Esophagus squamous epithelium (tissue), 5 donors: ENCODE measurements at places on chromosomes 5 and 9.

DNA sequence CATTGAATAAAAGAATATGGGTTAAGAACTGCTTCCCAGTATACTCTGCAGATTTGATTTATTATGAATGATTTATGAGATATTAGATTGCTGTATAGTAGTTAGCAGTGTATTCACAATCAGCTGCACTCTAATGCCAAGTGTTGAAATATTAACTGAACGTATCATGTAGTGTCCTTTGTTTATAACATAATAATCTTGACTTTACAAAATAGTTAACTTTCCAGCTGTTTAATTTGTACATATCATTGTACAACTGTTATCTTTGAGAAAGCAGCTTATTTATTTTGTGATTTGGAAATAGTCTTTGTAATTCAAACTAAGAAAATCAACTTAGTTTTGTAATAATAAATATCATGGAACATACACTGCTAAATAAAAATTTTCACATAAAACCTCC is 219.5 kb downstream of the RANBP17 start:
- H3K4me1 ChIP-seq, result no peaks in the 10 kb centered on the region
- H3K36me3 ChIP-seq, result no peaks in the 10 kb centered on the region

- H3K27ac ChIP-seq, result no peak overlapping the region
- H3K27me3 ChIP-seq, result no peaks in the 10 kb centered on the region
- no peak overlapping the region for H3K4me3 ChIP-seq
- H3K4me1 ChIP-seq, result peaks cover 38% of the 10 kb centered on the region
- H3K36me3 ChIP-seq, result no peaks in the 10 kb centered on the region
- DNase-seq, result no peak
Observed at GRCh38 chr5:61438298-61438970, 106.4 kb downstream of the ZSWIM6 start.

DNA sequence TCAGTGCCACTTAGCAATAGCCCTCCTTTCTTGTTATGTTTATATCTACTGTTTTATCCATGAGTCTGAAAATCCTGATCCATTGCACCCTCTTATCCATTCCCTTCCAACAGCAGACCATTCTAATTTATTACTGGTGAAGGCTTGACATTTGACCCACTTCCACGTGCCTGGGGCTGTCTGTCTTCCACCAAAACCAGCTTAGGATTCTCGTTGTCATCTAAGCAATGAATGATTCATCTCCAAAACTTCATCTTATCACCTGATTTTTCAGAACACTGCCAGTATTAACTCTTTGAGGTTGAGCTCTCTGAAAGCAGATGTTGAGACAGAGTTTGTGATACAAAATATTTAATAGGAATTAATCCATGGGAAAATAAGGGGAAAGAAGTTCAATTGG is 277.8 kb upstream of the FBXL7 start:
- no peak overlapping the region for H3K27ac ChIP-seq
- H3K4me1 ChIP-seq, result no peaks in the 10 kb centered on the region
- no peaks in the 10 kb centered on the region for H3K36me3 ChIP-seq
- H3K27me3 ChIP-seq, result no peaks in the 10 kb centered on the region
- no peak overlapping the region for H3K4me3 ChIP-seq
- DNase-seq, result no peak

DNA sequence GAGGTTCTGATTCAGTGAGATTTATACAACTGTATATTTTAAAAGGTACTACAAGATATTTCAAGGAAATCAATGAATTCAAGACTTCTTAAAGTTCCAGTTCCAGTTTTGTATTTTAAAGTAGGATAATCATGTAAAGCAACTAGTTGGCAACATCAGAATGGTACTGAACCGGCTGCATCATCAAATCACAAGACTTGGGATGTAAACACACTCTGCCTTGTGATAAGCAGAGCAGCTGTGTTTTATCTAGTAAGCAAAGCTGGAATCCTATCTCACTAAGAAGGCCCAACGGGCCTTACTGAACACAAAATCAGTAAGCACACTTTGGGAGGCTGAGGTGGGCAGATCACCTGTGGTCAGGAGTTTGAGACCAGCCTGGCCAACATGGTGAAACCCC is 327.2 kb upstream of the NREP start:
- no peaks in the 10 kb centered on the region for H3K4me1 ChIP-seq
- H3K27ac ChIP-seq, result no peak overlapping the region
- no peak for DNase-seq
